Nephron progenitor cell (in vitro differentiated cells): ENCODE measurements at places on chromosomes 12 and 14.
A peak's percentile ranks its signal among the peaks of the same experiment; 100 is the strongest.

DNA sequence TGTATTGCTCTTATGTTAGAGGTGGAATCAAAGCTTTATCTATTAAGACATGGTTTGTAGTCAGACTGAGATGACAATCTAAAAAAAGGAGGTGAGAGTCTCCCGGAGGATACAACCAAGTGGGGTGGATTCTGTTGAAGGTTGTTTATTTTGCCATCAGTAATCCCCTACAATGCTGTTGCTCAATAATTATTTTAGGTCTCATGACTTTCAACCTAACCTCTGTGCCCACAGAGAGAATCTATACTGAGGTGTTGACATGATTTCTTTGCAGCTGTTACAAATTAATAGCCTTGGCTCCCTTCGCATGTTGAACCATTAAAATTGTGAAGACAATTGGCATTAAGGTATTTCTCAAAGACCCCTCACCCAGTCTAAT lies 28.7 kb upstream of the FOS start:
- no peak for DNase-seq

DNA sequence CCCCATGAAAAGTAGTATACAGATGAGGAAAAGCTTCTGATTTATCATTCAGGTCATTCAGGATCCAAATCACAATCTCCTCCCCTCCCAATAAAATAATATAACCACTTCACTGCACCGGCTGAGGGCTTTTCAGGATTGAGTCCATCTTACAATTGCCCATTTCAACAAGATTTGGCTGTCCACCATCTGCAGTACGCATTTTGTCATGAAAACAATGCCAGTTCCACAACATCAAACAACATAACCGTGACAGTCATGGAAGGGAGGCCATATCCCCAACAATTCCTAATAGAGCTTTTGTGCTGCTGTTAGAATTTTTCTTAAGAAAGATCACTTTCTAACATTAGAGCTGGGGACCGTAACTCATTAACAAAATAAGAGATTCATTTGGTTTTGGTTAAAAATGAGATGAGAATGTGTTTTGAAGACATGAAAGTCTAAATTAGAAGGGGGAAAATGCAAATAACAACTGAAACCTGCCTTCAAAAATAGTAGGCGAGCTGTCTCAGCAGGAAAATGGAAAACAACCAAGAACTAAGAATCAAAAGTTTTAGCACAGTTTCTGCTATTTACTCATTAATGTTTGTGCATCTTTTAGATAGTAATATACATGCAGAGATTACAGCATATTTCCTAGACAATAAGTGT lies 38.3 kb upstream of the TMTC2 start:
- no peak for DNase-seq

DNA sequence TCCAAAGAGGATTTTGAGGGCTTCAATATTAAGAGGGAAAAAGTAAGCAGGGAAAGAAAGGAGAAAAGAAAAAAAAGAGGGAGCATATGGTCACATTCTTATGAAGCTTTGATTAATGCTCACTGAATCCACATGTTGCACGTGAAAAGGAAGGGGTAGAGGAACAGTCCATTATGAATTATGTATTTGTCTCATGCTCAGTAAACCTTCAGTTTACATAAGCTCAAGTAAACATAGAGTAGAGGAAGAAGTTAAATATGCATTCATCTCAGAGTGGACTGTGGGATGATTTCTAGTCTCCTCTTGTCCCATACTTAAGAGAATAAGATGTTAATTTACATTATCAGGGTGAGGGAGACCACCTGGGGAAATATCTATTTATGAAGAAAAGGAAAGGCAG lies 334.5 kb downstream of the IPO8 start:
- DNase-seq: no peak

GRCh38 chr12:2386566-2386965 lies 333.8 kb downstream of the CACNA1C start:
- DNase-seq: no peak

DNA sequence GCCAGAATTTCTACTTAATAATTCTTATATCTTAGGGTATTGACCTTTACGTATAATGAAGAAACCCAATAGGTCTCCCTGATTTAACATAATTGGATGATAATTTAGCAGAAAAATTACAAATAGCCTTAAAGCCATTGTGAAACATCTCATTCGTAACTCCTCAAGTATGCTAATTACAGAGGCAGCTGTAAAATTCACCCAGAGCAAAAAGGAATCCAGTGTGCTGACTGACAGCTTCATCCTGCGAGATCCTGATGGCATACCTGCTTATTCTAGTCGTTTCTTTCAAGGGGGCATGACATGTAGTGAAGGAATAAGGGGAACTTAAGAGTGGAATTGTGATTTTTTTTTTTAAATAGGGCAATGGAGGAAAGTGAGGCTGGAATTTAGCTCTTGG lies 291.5 kb downstream of the FUT8 start:
- no peak for DNase-seq

- no peak for DNase-seq
These were observed 13.9 kb upstream of the TNFRSF1A start for GRCh38 chr12:6355491-6356373.

DNA sequence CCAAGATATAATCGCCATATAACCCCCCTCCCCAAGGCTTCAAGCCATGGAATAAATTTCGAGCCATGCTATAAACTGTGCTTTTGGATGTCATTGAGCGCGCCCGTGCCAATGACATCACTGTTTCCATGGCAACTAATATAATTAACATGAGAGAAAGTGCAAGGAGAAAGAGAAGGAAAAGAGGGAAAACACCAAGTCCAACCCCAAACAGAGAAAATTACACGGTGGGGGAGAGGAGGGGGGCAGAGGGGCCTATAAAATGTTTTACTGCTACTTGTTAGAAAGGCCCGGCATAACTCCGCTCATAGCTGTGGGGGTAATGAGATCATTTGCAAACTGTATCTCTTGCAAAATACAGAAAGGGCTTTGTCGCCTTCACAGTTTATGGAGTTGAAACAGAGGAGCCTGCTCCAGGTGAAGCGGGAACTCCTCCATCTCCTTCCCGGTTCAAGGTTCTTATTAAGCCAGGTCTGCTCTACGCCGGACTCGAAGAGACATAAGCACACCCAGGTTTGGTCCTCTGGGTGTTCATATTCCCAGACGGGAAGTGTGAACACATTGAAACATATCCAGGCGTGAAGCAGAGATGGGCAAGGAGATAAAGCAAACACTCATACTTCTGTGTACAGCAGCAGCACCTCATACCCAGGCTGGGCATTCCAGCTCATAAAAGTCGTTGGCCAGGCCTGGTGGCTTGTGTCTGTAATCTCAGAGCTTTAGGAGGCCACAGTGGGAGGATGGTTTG lies 99.1 kb upstream of the MAP1LC3B2 start:
- no peak for DNase-seq

DNA sequence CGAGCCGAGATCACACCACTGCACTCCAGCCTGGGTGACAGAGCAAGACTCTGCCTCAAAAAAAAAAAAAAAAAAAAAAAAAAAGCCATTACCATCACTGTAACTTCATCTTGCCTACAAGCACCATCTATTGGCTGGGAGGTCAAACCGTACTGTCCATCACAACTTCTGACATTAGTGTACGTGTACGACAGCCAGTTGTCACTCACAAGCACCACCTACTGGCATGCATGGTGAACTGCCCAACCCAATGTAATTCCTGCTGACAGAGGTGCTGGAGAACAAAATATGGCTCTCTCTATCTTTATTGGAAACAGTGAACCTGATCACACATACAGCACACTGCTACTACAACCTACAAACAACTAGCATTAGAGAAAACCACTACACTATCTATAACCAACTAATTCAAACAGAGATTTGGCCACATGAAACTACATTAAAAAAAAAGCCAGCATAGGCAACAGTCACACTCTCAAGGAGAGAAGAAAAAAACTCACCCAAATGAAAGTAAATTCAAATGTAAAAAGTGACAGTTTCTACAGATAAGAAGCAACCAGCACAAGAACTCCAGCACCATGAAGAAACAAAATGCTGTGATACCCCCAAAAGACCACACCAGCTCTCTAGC lies 82.3 kb downstream of the PUS7L start:
- DNase-seq: no peak

DNA sequence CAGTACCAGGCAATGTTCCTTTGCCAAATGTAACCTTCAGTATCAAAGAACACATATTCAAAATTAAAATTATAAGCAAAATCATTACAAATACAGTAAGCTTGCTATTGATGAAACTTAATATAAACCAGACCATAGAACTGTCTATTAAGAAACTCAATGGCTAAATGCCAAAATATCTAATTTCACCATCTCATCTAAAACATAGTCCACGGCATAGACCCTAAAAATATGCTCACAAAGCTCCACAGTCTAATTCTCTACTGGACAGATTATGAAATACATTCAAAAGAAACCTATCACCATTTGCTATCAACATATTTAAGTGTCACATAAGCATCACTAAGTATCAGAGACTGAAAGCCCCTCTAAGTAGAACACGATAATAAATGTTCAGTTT lies 25.2 kb downstream of the DUSP16 start:
- no peak for DNase-seq

DNA sequence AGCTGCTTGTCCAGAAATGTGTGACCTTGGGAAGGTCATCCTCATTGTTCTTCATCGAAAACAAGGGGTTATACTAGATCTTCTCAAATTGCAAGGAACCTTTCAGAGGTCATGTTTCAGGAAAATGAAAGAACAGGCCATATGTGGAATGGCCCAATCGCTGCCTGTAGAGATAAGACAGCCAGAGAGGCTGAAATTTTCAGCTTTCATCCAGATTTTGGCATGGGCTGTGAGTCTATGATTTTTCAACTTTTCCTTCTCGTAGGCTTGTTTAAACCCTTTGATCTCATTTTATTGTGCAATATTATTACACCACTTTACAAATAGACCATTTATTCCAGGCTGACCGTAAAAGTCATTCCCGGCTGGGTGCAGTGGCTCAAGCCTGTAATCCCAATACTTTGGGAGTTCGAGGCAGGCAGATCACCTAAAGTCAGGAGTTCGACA lies 17.1 kb upstream of the ATXN2 start:
- no peak for DNase-seq

- no peak for DNase-seq
These were observed 282.1 kb upstream of the NPAS3 start for GRCh38 chr14:32656601-32657000.

GRCh38 chr12:55933169-55933798 lies 2.3 kb downstream of the DGKA start:
- DNase-seq: no peak

- no peak for DNase-seq
These were observed 106.0 kb upstream of the RTL1 start for GRCh38 chr14:101009531-101009930.

- DNase-seq: peak; percentile 35
These were observed 5.7 kb upstream of the SLC35F4 start for GRCh38 chr14:57871459-57872080.

- DNase-seq: no peak
These were observed 564.0 kb downstream of the TRHDE start for GRCh38 chr12:72836194-72836593.

DNA sequence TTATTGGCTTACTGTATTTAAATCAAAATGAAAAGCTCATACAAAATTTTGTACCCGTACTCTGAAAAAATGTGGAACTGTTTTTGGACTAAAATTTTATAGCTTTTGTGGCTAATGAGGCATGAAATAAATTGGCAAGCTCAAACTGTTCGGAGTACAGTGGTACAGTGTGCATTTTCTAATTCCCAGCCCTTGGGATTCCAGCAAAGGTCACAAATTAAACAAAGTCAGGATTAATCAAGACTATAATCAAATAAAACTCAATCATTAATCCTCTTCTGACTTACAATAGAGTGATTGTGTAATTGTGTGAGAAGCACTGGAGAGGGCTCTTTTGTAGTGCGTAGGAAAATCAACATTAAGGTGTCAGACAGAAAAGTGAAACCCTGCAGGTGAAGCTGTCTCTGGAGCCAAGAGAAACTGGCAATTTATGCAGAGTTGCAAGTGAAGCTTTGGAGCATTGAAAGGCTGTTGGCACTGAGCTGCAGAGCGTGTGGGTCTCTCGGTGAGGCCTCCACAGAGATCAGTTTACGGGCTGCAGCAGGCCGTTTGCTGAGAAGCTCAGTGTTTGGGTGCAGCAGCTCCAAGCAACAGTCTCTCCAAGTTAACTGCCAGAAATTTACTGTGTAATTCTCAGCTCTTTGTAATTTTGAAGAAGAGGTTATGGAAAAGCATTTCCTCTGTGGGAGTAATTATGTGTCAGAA lies 275.9 kb downstream of the FBXL14 start:
- peak; percentile 43 for DNase-seq

DNA sequence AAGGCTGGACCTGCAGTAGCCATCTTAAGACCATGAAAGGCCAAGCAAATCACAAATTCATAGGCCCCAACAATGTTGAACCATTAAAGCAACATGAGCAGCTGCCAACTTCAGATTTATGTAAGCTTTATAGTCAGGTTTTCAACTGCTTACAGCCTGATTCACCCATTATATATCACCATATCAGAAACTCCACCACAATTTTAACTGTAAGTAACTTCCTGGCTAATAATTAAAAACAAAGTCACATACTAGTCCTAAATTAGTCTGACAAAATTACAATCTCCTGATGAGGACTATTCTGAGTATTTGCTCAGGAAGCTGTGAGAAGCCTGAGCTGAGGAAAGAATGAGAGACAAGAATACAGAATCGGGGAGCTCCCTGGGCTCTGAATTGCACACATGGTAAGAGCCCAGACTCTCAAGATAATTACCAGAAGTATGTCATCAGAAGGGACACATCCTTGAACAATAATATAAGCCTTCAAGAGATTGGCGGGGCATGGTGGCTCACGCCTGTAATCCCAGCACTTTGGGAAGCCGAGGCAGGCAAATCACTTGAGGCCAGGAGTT lies 55.1 kb downstream of the NUMB start:
- DNase-seq: no peak

- DNase-seq: no peak
These were observed 256.4 kb downstream of the SSPN start for GRCh38 chr12:26451763-26452162.
